Pancreas (tissue), 10 donors: ENCODE measurements at places on chromosomes 2 and 18. TPM values are rescaled to one million over a fixed set of nuclear protein-coding genes. Genes with fewer than 3 reads are reported as not detected.

Gene CAPN13
- total RNA-seq, result 6.1 TPM

DNA sequence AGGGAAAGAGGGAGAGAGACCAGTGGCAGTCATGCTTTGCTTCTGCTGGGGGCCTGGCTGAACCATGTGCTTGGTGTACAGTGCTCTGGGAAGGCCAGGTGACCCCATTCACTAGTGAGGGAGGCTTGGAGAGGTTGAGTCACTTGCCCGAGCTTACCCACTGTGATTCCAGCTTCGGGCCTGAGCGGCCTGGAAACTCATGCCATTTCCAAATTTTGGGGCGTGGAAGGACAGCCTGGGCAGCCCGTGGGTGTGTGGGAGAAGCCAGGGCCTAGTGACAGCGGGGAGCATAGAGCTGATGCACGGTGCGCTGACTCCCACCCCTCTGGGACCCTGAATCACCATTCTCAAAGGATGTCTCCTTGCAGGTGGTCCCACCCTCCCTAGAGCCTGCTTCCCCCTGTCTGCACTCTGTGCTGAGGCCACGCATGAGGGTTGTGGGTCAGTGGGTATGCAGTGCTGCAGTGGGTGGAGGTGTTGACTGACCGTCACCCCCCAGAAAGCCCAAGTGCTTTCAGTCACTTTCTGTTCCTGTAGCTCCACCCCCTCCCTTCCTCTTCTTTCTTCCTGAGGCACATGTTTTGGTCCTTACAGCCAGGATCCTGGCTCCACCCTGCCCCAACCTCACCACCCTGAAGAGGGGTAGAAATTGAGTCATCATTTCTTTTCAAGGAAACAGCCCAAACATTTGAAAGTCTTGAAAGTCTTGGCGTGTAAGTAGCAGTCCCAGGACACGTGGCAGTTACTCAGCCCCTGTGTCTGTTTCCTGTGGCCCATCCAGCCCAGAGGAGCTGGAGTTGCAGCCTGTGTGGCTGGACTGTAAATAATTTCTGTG lies 69.3 kb upstream of the MCFD2 start:
- DNase-seq, result no peak

GRCh38 chr2:182605166-182605565 lies 110.9 kb upstream of the DNAJC10 start:
- DNase-seq, result no peak

Gene GALR1
- total RNA-seq, result 0.06 TPM

- DNase-seq, result no peak
These were observed 25.3 kb downstream of the IL1F10 start for GRCh38 chr2:113092864-113093612.

Gene CCL20
- total RNA-seq, result 4.6 TPM

GRCh38 chr2:56348392-56349210 lies 164.8 kb downstream of the CCDC85A start:
- no peak for DNase-seq

Gene KCNK3
- 46.4 TPM for total RNA-seq

DNA sequence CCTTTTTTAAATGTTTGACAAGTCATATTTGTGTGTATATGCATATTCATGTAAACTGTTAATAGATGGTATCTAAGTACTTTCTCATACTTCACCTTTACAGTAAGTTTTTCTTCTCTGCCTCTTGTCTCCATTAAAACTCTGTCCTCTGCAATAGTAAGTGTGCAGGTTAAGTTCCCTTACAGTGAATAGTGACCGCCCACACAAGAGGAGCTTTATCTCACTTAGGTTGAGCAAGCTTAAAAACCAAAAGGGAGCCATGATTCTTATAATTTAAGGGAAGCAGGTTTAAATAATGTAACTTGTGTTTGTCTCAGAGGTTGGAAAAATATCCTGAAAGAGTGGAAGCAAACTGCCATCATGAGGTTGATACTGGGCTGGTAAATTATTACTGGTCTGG lies 61.3 kb downstream of the MRPS9 start:
- no peak for DNase-seq

GRCh38 chr2:83584672-83585071 lies 874.4 kb downstream of the SUCLG1 start:
- no peak for DNase-seq

GRCh38 chr2:144560251-144560650 lies 40.3 kb upstream of the ZEB2 start:
- DNase-seq, result no peak

Gene ABCA12
- not detected for total RNA-seq

- DNase-seq, result no peak
These were observed 296.6 kb downstream of the GULP1 start for GRCh38 chr2:188588235-188588634.

DNA sequence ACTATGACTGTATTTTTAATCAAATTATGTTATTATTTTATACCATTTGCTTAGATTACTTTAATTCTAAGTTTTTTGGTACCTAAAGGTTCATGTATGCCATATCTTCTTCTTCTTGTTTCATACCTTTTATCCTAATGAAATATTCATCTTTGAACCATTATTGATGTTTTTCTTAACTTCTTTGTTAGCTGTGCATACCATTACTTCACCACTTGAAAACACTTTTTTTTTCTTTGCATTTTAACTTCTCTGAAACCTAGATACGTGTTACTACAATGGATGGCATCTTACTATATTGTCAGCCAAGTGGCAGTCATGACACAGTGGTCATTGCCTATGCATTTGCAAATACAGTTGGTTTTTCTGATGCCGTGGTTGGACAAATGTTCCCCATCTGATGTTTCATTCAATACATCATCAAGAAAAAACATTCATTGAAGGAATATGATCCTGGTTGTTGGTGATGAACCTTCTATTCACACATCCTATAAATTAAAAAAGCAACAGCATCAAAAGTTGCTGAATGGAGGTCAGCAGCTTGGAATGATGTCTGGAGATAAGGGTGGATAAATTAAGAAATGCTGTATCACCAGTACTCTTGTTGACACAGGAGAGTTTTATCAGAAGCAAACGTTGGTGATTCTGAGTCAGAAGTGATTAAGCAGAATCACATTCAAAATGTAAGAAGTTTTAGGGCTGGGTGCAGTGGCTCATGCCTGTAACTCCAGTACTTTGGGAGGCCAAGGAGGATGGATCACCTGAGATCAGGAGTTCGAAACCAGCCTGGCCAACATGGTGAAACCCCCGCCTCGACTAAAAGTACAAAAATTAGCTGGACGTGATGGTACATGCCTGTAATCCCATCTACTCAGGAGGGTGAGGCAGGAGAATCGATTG lies 7.4 kb downstream of the IL36A start:
- DNase-seq, result no peak

DNA sequence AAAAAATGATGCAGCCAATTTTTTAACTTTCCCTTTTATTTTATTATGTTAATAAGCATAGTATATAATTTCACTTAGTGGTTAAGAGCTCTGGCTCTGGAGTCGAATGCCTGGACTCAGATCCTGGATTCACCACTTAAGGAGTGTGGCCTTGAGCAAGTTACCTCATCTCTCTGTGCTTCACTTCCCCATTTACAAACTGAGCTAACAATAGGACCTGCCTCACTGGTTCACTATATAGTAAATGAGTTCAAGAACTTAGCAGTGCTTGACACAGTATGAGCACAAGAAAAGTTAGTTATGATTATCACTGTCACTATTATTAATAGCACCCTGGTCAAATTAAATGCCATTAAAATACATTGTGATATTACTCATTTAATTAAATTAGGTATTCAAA lies 30.6 kb downstream of the SCN3A start:
- DNase-seq, result no peak

Gene DSG4
- total RNA-seq, result not detected

- DNase-seq, result no peak
These were observed 2.3 kb downstream of the SFXN5 start for GRCh38 chr2:73069041-73069854.

Gene COL4A4
- total RNA-seq, result 4.0 TPM

- DNase-seq, result no peak
These were observed 11.9 kb upstream of the IGFBP2 start for GRCh38 chr2:216621292-216621691.

Gene POU3F3
- not detected for total RNA-seq
